Gastrocnemius medialis (tissue), 4 donors: ENCODE measurements at places on chromosomes 4 and X. TPM values are rescaled to one million over a fixed set of nuclear protein-coding genes. Genes with fewer than 3 reads are reported as not detected.

CCKAR gene
- total RNA-seq = not detected

ZXDA gene
- 1.8 TPM for total RNA-seq

DNAAF6 gene
- total RNA-seq = not detected

GRCh38 chrX:15853586-15854079 lies 980 bp downstream of the AP1S2 start:
- no peaks in the 10 kb centered on the region for H3K27me3 ChIP-seq
- peaks cover 29% of the 10 kb centered on the region for H3K4me1 ChIP-seq
- no peaks in the 10 kb centered on the region for H3K36me3 ChIP-seq
- peak overlapping the region; percentile 94 for H3K27ac ChIP-seq

DNA sequence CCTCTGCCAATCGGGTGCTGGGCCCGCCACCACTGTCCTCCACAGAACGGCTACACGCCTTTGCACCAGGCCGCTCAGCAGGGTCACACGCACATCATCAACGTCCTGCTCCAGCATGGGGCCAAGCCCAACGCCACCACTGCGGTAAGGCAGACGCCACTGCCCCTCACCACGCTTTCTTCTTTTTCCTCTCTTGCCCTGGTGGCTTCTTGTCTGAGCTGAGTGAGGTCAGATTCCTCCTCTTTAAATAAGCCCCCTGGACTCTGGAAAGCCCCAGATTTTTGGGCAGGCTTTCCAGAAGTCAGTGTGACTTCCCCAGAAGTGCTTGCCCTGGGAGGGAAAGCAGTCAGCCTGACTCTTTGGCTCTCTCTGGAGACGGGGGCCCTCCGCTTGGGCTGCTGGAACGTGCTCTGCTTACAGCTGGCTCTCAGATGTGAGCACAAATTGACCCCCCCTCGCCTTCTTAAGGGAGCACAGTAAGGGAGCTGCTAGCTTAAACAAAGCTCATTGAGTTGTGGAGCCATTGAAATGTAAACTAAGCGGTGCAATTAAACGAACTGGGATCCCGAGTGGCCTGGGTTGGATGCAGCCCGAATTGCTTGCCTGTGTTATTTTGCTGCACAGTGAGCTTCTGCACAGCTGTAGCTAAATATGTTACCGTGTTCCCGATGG lies 243.1 kb downstream of the ANK2 start:
- no peak for DNase-seq
- H3K36me3 ChIP-seq = peaks cover 12% of the 10 kb centered on the region
- H3K27me3 ChIP-seq = no peaks in the 10 kb centered on the region
- H3K4me1 ChIP-seq = no peaks in the 10 kb centered on the region
- no peak overlapping the region for H3K4me3 ChIP-seq
